ENCODE measurements at places on chromosomes 2 and 18.

DNA sequence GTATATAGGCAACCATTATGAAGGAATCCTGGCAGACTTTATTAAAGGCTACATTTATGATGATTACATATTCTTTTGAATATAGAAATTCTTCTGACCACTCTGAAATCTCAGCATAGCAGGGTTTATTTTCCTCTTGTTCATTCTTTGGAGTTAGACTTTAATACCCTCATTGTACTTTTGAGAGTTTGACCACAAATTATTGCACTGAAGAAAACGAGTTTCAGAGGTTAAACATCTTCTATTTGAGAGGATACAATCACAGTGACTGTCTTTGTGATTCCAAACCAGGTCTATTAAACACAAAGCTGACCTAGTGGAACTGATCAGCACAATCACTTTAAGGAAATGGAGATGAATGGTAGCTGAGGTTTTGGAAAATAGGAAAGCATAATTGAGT lies 71.3 kb downstream of the XIRP2 start:
- no peak for DNase-seq

DNA sequence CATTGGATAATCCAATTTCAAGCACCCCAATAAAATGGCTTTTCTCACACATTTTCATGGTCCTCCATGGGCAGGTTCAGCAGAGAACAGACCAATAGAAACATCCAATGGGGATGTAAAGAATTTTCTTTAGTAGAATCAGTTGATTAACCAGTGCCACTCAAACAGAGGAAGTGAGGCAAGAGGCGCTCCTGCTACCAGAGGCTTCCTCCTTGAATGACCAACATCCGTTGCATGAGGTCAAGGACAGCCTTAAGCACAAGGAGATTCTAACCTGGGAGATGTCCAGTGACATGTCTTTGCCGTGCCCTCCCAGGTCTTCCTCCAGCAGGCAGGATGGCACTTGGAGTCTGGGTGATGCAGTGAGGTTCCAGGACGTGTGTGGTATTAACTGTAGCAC lies 146.6 kb downstream of the PIEZO2 start:
- no peak for DNase-seq

DNA sequence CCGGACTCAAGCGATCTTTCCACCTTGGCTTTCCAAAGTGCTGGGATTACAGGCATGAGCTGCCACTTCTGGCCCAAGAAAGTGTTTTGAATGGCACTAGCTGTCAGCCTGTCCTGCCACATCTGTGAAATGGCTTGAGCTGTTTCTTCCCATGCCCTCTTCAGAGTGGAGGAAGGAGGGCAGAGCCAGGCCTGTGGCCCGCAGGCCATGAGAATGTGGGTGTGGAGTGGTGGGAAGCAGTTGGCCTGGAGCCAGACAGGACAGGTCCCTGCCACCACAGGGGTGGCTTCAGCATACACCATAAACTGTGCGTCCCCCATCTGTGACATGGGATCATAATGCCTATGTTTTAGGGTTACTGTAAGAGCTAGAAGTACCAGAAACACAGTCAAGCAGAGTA lies 6.5 kb downstream of the SLC66A3 start:
- no peak for DNase-seq

GRCh38 chr2:98036349-98037000 lies 40.7 kb upstream of the TMEM131 start:
- peak; percentile 57 for DNase-seq

- no peak for DNase-seq
Measured at GRCh38 chr2:172600557-172601008, 44.7 kb downstream of the PDK1 start.

- DNase-seq, result no peak
Measured at GRCh38 chr2:131039908-131040660, 53.2 kb downstream of the FAM168B start.

Measured in heart right ventricle (tissue), 16 donors.